ENCODE measurements at places on chromosomes 3 and 15. TPM values are rescaled to one million over a fixed set of nuclear protein-coding genes. Genes with fewer than 3 reads are reported as not detected.

MEX3B gene
- total RNA-seq = 1.4 TPM

ITPKA gene
- total RNA-seq = 3.7 TPM

LMCD1 gene
- 63.7 TPM for total RNA-seq

CSTA gene
- total RNA-seq = 283 TPM

VILL gene
- 20.1 TPM for total RNA-seq

DNA sequence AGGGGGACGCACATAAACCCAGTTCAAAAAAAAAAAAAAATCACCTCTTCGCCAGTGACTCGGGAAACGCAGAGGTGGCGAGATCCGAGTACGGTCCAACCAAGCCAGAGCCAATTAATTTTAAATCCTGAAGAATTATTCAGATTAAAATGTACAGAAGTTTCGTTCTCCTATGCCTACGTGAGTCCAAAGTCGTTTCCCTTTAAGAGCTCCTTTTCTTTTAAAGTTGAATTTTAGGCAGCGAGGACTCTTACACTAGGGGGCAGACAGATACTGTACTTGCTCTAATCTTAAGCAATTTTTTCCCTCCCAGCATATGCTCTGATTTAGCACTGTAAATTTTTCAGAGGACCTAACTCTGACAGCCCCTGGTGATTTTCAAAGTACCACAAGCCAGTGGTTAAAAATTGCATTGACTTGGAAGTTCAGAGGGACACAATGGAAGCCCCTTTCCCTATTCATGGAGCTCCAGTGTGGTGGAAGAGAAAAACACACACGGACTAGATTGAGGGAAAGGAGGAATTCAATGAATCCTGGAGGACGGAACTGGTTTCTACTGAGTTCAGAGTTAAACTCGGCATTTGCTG is 3.3 kb upstream of the NR2F2 start:
- no peak for DNase-seq

GRCh38 chr3:49880581-49881315 is 11.0 kb upstream of the CAMKV start:
- DNase-seq = no peak

DNA sequence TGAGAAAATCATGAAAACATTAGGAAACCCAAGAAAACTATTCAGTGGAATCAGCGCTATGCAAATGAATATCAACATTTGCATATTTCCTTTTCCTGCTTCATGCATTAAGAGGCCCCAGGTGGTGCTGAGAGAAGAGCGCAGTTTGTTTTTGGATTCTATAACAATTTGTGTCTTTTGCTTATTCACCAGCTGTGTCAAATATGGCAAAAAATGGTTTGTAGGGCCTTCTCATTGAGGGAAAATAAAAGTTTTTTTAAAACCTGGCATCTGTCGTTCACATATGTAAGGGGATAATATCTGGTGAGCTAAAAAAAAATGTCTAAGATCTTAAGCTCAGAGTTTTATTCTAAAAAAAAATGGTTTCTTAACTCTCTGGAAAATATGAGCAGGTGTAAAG is 122.5 kb upstream of the ROBO2 start:
- DNase-seq = no peak

DNA sequence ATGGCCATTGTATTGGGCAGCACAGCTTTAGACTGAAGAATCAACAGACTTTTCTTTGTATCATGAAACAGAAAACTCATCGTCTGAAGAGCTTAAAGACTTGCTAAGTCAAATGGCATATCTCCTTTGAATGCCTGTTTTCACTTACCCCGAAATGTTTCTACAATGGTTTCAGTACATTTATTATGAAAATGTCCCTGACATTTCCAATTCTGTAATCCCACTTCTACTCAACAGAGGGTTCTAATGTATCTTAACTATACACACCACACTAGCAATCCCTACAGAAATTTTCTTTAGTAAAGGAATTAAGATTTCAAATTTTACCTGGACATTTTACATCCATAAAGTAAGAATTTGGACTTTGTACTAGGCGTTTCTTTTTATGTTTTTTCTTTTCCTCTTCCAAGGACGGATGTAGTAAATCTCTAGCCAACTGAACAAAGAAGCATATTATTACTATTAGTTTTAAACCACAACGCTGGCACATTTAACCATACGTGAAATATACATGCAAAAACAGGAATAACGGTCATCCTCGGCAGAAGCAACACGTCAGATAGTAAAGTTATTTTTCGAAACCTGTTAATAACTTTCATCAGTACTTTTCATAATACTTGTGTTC is 1.1 kb downstream of the RPS27L start:
- no peak for DNase-seq

DNA sequence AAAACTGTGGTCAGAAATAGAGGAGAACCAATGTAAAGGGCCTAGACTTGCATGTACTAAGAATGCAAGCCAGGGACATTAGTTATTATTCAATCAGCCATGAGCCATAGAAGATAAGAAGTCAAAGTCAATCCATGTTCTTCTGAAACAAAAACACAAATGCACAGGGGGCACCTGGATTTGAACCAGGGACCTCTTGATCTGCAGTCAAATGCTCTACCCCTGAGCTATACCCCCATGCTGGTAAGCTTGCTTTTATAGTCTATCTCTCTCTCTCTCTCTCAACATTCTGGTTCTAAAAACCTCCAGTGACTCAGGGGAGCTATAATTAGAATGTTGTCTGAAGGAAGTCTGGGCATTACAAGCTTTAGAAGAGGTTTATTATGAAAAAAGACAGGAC is 85.6 kb upstream of the ACP3 start:
- no peak for DNase-seq

- no peak for DNase-seq
Measured at GRCh38 chr15:54011656-54012055, 33.4 kb downstream of the UNC13C start.

DNA sequence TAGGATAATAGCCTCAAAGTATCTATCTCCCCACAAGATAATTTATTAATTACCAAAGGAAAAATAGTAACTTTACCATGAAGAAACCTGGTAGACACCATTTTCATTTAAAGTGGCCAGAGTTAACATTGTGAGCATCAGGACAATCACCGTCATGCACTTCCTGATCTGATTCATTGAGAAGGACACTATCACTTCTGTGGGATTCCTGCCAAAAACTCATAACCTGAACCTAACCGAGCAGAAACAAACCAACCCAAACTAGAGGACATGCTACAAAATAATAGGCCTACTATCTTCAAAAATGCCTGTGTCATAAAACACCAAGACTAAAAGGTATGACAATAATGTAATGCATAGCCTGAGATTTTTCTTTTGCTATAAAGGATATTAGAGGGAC is 39.0 kb downstream of the FSIP1 start:
- DNase-seq = no peak

DNA sequence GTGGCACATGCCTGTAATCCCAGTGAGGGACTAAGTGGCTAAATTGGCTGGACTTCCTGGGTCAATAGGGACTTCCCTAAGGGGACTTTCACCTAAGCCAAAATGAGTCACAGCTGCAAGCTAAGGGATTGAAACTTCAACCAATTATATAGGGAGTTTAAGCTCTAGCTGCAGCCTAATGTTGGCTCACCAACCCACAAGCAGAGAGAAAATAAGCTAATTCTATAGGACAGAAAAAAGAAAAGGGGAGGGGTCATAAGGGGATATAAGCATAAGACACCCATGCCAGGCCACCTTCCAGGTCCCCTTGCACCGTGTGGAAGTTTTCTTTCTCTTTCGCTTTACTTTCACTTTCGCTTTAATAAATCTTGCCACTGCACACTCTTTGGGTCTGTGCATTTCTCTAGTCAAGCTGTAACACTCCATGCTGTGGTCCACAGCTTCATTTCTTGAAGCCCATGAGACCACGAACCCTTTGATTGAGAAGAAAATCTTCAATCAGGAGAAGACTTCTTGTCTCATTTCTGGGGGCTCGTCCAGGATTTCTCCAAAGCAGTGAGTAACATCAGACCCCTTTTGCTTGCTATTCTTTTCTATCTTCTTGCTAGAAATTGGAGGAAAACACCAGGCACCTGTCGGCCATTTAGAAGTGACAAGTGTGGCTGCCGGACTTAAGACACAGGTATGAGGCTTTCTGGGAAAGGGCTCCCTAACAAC is 192.3 kb downstream of the IGSF11 start:
- DNase-seq = no peak

- DNase-seq = no peak
Measured at GRCh38 chr3:48118322-48118721, 69.9 kb downstream of the CDC25A start.

DNA sequence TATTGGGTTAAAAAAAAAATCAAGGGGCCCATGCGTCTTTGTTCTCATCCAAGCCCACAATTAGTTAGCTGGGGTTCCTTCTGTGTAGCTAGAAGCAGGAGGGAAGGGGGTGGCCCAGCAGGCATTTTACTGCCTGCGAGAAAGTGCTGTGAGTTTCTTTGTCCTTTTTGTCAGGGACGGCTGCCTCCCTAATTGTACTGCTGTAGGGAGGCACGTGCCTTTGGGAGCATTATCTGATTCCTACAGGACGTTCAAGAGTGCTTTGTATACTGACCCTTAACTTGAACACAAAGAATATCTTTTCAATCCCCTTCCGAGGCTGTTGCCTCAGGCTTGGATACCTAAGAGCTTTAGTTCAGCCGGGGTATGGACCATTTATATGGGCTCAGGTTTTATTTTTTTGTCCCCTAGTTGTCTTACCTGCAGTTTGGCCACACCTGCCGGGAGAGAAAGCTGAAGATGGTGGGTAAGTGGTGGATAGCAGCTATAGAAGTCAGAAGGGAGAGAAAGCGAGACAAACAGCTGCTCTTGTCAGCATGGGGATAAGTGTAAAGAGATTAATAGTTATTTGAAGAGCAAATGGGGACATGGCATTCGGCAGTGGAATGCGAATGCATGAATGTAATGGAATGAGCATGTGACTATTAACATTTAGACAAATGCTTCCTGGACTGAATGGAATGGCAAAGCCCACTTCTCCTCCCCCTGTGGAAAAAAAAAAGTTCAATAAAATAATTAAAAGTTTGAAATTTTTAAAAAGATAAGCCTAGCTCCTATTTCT is 175.2 kb downstream of the TP63 start:
- no peak for DNase-seq

DNA sequence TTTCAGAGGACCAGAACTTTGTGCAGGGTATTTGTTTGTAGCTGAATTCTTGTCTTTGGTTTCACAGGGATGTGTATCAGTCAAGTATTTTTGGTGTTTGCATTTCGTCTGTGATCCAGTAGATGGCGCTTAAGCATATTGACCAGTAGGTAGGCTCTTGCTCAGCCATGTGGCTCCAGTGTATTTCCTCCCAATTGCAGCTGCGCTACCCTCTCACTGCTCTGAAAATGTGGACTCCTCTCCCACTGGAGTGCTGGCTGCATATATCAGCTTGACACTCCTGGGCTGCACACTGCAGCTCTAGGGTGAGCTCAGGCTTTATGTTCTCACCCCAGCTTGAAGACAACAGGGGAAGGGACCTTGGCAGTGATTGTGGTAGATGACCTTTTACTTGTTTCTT is 1264.3 kb upstream of the ALCAM start:
- DNase-seq = no peak

- DNase-seq = no peak
Measured at GRCh38 chr3:172869368-172869771, 118.8 kb downstream of the ECT2 start.

GRCh38 chr15:75025107-75025506 is 1.7 kb downstream of the PPCDC start:
- DNase-seq = no peak
